ENCODE measurements at places on chromosomes 13 and 19.

DNA sequence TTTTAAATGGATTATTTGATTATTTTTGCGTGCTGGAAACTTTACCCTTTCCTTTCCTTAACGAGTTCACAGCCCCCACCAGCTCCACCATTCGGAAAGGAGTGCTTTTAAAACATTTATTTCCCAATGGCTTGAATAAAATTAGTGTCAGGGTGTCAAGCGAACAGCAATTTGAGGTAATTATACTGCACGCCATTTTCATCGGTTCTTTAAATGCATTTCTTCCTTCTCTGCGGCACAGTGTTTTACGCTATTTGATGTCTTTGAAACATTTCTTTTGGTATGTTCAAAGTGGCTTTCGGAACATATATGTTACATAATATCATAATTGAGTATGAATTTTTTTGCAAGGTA, 309 bp upstream of the SLITRK1 start:
- no peak for DNase-seq

DNA sequence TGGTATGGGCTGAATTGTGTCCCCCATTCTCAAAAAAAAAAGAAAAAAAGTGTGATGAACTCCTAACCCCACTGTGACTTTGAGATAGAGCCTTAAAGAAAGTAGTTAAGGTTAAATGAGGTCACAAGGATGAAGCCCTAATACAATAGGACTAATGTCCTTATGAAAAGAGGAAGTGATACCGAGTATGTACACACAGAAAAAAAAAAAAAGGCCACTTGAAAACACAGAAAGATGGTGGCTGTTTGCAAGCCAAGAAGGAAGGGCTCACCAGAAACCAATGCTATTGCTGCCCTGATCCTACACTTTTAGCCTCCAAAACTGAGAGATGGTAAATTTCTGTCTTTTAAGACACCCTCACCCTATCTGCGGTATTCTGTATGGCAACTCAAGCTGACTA, 955.6 kb downstream of the PCDH17 start:
- no peak for DNase-seq

DNA sequence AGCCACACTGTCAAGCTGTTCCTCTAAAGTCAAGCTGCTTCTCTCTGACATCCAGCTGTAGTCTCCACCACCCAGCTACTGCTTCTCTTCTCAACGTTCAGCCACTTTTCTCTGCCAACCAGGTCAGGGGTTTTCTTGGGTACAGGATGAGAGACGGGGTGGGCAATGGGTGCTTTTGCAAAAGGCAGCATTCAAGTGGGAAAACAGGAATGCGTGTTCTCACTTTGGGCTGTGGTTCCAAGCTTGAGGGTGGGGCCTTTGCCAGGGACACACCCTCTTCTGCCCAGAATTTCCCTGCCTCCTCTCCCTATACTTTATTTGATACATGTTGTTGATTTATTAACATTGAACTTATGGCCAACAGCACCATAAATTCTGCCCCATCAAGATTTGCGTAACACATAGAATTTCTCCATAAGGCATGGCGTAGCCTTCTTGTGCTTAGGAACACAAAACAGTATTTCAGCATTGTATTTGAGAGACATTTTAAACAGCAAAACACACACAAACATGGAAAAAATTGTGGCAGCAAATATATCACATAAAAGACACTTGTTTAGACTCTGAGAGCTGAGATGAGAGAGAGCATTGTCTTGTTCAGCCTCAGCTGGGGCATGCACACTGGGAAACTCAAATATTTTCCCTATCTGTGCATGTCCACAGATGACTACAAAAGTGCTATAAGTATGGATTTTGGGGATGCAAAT, 392.8 kb downstream of the SLITRK6 start:
- no peak for DNase-seq

DNA sequence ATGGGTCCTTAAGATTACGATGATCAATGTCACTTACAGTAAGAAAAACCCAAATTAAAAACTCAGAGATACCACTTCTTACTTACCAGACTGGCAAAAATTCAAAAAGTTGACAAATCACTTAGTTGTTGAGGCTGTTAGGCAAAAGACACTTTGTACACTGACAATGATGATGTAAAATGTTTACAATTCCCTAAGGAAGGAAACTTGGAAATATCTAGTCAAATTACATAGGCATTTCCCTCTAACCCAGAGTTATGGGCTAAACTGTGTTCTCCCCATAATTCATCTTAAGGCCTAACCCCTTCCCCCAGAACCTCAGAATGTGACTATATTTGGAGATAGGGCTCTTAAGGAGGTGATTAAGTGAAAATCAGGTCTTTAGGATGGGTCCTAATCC, 12.0 kb downstream of the TGDS start:
- no peak for DNase-seq

GRCh38 chr13:37485756-37486155, 112.8 kb downstream of the POSTN start:
- no peak for DNase-seq

- DNase-seq = no peak
Measured at GRCh38 chr13:71515744-71516038, 351.3 kb downstream of the DACH1 start.

DNA sequence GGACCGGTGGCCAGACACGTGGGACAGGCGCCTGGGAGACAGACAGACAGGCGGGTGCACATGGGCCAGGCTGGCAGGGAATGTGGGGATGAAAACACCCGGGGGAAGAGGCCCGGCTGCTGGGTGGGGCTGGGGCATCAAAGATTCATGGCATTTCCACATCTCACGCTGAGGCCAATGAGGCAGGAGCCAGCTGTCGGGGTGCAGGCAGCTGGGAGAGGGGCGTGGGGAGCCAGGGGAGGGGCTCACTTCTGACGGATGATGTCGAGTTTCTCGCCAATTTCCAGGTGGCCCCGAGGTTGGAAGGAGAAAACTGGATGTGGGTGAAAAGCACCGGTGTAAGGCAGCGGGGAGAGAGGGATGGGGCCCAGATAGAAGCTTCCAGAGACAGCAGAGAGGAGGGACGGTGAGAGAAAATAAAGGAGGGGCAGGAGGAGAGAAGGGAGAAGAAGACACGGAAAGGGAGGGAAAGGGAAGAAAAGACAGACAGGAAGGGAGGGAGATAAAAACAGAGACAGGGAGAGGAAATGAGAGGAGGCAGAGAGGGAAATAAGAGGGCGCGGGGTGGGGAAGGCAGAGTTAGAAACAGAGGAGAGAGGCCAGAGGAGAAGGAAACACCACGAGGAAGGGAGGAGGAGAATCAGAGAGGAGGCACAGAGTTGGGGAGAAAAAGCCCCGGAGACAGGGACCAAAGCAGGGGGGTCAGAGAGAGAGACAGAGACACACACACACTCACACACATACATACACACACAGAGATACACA, 8.0 kb upstream of the CCER2 start:
- no peak for DNase-seq

DNA sequence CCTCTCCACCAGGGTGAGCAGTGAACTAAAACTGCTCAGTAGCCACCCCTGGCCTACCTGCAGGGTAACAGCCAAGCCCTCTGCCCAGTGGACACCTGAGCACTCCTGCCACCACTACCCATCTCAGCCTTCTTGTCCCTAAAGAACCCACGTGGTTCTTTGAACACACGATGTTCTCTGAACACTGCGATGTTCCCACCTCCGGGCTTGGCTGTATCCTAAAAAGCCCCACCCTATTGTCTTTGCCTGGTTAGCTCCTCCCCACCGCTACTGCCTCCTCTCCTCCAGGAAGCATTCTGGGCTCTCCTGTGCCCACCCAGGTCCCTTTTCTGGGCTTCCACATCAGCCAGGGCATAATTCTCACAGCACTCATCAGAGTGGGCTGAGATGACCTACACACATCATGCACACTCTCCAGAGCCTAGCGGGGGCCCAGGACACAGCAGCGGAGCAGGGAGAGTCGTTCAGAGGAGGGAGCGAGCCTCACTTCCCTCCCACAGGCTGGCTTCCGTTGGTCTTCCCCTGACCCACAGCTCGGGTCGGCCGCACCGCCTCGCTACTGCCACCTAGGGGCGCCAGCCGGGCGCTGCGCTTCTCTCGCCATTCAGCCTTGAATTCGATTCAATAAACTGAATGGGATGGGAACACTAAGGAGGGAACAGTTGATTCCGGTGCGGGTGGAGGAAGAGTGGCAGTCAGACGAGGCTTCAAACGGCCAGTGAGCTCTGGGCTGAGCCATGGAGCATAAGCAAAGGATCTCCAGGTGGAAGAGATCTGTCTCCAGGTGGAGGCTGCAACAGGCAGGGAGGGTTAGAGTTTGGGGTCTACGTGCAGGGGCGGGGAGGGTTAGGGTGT, 3.2 kb downstream of the ELAVL1 start:
- DNase-seq = peak; percentile 85

DNA sequence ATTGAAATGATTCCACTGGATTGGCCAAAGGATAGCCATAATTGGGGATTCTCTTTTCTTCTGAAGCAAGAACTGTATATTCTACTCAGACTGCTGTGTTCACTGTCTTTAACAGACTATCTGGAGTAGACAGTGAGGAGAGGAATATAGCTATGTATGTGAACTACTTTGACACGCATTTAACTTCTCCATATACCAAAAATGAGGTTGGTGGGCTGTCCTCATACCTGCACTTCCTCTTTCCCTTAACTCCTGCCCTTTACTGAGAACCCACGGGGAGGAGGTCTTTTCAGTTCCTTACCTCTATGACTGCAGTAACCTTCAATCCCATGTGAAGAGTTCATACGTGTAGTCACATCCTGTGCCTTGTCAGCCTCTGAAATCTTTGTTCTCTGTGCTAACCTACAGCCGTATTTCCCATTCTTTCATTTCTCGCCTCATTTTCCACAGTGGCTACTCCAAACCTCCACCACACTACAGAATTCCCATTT, 305.8 kb downstream of the MTUS2 start:
- no peak for DNase-seq

DNA sequence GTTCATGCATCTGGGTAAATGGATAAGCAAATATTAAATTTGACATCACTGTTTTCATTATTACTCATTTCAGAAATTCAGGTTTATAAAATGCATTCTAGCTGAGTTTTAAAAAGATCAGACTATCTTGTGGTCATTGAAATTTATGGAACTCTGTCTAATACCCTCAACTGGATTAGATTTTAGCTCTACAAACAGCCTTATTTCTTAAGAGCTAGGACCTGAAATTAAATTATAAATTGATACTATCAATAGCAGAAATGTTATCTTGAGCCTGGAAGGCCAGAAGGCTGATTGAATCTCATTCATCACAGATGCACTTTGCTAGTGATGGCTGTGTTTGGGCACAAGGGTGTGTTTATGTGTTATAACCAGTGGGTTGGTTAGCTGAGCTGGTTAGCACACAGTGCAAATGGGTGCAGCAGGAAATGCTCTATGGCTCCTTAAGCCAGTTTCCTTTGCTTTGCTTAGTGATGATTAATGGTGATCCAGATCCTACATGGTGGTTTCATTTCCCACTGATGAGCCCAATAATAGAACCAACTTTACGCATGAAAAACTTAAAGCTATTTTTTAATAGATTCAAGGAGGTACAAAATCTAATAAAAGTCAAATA, 310.8 kb upstream of the KLF12 start:
- DNase-seq = peak; percentile 11

GRCh38 chr13:71979616-71980015, 112.6 kb upstream of the DACH1 start:
- DNase-seq = peak; percentile 20

GRCh38 chr13:52599037-52599847, 43.0 kb upstream of the HNRNPA1L2 start:
- no peak for DNase-seq

DNA sequence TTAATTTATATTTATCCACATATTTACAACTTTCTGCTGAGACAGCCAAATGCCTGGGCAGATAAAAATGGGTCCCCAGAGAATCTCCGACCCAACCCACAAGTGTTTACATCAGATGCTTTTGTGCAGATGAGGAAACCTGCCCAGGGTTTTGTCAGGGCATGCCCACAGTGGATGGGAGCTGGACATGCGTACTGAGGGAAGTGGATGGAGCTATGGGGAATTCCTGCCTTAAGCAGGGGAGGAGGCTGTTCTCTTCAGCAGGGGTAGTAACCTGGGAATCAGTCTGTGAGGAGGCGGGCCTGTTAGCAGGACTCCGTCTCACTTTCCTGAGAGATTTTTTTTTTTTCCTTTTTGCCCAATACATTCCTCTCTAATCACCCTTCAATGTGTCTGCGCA, 122.9 kb downstream of the RFC3 start:
- no peak for DNase-seq

GRCh38 chr13:47241446-47241845, 344.6 kb upstream of the HTR2A start:
- peak; percentile 12 for DNase-seq

GRCh38 chr13:38703255-38703654, 16.4 kb downstream of the FREM2 start:
- DNase-seq = no peak

DNA sequence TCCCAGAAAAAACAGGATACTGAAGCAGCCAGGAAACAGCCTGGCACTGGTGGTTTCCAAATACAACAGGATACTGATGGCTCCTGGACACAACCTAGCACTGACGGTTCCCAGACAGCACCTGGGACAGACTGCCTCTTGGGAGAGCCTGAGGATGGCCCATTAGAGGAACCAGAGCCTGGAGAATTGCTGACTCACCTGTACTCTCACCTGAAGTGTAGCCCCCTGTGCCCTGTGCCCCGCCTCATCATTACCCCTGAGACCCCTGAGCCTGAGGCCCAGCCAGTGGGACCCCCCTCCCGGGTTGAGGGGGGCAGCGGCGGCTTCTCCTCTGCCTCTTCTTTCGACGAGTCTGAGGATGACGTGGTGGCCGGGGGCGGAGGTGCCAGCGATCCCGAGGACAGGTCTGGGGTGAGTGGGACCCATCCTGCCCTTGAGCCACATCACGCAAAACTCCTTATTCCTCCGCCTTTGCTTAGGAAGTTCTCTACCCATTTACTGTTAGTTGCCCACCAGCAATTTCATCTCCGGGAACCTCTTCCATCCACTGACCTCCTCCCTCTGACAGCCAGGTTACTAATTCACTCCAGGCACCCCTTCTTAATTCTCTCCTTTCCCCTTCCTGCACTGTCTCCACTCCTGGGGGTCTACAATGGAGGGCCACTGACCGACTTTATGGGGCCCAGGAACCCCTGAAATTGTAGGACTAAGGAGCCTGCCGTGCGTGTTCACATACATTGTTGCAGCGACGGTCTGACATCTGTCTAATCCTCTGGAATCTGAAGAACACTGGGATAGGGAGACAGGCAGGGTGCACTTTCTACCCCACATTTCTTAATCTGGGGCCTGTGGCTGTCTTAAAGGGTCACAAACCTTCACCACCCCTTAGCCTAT, 1.2 kb downstream of the ITPKC start:
- peak; percentile 68 for DNase-seq

GRCh38 chr19:47310819-47311218, 1.2 kb downstream of the C5AR1 start:
- no peak for DNase-seq

DNA sequence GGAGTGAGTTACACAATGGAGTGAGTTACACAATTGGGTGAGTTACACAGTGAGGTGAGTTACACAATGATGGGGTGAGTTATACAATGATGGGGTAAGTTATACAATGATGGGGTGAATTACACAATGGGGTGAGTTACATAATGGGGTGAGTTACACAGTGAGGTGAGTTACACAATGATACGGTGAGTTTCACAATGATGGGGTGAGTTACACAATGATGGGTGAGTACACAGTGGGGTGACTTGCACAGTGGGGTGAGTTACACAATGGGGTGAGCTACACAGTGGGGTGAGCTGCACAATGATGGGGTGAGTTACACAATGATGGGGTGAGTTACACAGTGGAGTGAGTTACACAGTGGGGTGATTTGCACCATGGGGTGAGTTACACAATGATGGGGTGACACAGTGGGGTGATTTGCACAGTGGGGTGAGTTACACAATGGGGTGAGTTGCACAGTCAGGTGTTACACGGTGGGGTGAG, 52.5 kb upstream of the GAS6 start:
- DNase-seq = no peak

GRCh38 chr19:3785451-3785937, 687 bp downstream of the MATK start:
- DNase-seq = no peak

- peak; percentile 85 for DNase-seq
Measured at GRCh38 chr13:44437356-44438233, 64.0 kb downstream of the SERP2 start.

Measured in HT-29 (cell line).